ENCODE measurements at places on chromosomes 13 and 19.

- no peak for DNase-seq
Observed at GRCh38 chr13:42102961-42103865, 54.8 kb downstream of the DGKH start.

GRCh38 chr19:42091300-42091699, 15.3 kb downstream of the ZNF574 start:
- DNase-seq = no peak

GRCh38 chr19:49057636-49058234, at the start of gene CGB7:
Gene CGB7 (minus strand): TSS chr19:49057749. CDS start chr19:49055375, 2,374 bp downstream.
- DNase-seq = peak; percentile 36

DNA sequence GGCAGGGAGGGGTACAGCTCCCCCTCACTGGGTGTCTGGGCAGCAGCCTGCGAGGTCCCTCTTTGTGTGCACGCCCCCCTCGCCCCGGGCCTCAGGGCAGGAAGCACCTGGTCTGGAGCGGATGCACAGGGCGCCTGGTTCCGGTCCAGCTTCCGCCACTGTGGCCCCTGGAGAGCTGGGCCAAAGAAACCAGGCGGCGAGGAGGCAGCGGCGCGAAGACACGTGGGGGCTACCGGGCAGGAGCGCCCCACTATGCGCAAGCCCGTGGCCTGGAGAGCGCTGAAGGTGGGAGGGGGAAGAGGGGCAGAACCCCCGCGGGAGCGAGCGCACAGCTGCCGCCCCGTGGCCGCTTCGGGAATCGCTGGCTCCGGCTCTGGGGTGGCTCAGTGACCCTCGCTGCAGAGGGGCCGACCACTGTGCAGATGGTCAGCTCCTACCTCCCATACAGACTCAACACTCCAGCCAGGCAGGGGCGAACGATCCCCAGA, 1.7 kb upstream of the LYL1 start:
- DNase-seq = peak; percentile 44

DNA sequence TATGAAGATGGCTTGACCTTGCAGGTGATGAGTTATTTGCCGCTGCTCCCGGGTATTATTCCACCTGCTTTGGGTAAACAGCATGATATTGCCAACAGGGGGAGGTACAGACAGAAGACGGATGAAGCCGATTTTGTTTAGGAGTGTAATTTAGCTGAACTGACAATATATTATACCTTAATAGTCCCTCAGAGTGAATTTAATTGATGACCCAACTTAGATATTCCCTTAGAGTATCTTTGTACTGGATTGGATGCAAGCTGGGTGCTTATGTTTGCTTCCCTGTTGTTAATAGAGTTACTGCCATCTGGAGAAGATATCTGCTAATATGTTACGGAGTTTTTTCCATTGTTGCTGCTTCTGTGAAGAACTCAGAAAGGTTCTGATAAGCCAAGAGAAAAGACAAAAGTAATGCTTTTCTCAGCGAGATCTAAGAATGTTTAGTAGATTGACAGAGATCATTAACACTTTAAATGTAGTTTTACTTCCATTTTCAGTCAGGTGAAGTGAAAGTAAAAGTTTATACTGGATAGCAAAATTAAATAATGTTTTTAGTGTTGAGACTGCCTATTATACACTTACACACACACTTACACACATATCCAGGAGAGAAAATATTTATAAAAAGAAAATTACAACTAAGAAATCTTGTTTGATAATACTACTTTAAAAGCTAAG, 2220.8 kb upstream of the PCDH20 start:
- no peak for DNase-seq

- no peak for DNase-seq
Observed at GRCh38 chr19:6068711-6069110, 41.6 kb downstream of the RFX2 start.
